Lung (tissue), 17 donors: ENCODE measurements at places on chromosomes 3 and 15. TPM values are rescaled to one million over a fixed set of nuclear protein-coding genes. Genes with fewer than 3 reads are reported as not detected.

- no peak overlapping the region for H3K27ac ChIP-seq
- DNase-seq, result peak; percentile 74
- H3K4me1 ChIP-seq, result no peaks in the 10 kb centered on the region
- no peak overlapping the region for H3K4me3 ChIP-seq
- no peaks in the 10 kb centered on the region for H3K27me3 ChIP-seq
These were observed 182.3 kb upstream of the NDN start for GRCh38 chr15:23869396-23869795.

DNA sequence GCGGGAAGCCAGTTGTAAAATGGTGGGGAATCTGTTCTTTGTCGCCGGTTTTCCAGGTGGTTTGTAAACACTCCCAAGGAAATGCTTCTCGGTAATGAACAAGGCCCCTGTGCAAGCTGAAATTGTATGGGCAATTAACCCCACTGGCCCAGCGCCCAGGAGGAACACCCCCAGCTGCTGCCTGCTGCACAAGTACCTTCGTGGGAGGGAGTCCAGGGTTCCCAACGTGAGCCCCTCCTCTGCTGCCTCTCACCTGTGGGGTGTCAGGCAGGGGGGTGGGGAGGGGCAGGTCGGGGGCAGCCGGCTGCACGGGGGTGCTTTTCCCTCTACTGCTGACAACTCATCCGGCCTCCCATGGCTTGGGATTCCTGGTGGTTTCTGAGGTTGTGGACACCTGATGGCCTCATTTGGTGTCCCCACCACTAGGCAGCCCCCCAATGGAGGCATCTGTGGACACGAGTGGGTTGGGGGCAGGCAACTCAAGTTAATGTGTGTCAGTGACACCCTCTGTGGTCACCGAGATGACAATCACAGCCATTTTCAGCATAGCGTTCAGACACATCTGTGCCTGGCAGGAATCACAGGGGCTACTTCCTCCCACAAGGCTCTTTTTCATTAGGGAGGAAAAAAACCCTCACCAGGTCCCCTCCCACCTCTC is 35.6 kb upstream of the PRR23E start:
- no peak overlapping the region for H3K27ac ChIP-seq
- H3K4me3 ChIP-seq, result no peak overlapping the region
- H3K4me1 ChIP-seq, result no peaks in the 10 kb centered on the region

The CLDN1 gene
- total RNA-seq, result 29.8 TPM

The GDPGP1 gene
- total RNA-seq, result 11.0 TPM
